ENCODE measurements at places on chromosomes 13 and 19.

- no peak for DNase-seq
Measured at GRCh38 chr13:99886706-99887105, 84.9 kb downstream of the ZIC5 start.

- DNase-seq, result peak; percentile 66
Measured at GRCh38 chr13:45417790-45418534, at the start of gene SLC25A30. Gene SLC25A30 (minus strand): TSS chr13:45418373. CDS start chr13:45411425, 6,948 bp downstream.

- no peak for DNase-seq
Measured at GRCh38 chr19:46975011-46975924, 44.4 kb upstream of the NPAS1 start.

DNA sequence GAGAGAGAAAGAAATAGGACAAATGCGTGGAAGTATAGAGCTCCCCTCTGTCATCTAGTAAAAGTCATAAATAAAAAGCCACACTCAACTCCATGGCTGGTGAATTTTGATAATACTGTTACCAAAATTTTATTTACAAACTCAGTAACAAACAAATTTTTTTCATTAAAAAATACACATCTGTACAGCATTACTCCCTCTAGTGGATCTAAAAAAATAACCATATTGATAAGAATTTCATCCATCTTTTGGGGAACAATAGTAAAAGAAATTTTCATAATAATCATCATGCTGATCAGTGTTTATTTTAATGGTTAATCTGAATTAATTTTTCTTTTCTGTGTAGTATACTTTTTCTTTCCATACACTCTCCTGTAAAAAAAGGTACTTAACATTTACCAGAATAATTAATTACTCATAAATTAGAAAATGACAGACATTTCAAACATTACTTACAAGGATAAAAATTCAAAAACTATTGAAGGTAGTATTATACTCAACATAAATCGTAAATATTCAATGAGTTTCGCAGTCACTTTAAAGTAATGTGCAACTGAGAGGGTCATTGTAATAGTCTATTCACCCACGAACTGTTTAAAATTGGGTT lies 173.5 kb upstream of the LSM14A start:
- DNase-seq, result no peak

DNA sequence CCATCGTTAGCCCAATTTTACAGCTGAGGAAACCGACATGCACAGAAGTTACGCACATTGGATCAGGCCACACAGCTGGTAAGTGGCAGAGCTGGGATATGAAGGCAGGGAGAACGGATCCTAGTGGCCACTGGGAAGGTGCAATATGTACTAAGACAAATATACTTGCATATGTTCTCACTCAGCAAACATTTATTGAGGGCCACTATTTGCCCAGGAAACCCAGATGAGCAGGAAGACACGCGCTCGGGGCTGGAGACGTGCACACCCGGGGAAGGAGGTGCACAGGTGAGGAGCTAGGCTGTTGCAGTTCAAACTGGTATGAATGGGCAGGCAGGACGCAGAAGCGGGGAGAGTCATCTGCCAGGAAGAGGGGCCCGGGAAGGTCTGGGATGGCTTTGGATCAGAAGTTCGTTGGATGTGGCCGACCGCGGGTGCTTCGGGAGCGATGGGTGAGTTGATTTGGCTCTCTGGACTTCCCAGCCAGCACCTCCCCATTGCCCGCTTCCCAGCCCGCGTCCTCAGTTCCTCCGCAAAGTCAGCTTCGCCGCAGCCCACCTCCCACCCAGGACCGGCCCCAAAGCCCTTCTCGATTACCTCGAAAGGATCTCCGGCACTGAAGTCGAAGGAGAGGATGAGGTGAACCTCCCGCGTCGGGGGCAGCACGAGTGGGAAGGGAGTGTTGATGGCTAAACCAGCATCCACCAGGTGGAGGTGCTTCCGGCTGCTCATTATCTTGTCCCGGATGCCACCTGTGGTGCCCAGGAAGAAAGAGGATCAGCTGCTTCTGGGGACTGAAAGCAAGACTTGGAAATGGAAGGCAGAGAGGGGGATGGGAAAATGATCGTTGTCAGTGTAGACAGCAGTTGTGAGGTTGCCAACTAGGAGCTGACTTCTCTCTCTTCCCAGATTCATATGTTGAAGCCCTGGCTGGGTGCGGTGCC lies 17.8 kb upstream of the CABP5 start:
- DNase-seq, result no peak

GRCh38 chr13:75299913-75300862 lies 181.8 kb downstream of the TBC1D4 start:
- DNase-seq, result no peak

- DNase-seq, result no peak
Measured at GRCh38 chr13:74003374-74003773, 130.8 kb downstream of the KLF12 start.

DNA sequence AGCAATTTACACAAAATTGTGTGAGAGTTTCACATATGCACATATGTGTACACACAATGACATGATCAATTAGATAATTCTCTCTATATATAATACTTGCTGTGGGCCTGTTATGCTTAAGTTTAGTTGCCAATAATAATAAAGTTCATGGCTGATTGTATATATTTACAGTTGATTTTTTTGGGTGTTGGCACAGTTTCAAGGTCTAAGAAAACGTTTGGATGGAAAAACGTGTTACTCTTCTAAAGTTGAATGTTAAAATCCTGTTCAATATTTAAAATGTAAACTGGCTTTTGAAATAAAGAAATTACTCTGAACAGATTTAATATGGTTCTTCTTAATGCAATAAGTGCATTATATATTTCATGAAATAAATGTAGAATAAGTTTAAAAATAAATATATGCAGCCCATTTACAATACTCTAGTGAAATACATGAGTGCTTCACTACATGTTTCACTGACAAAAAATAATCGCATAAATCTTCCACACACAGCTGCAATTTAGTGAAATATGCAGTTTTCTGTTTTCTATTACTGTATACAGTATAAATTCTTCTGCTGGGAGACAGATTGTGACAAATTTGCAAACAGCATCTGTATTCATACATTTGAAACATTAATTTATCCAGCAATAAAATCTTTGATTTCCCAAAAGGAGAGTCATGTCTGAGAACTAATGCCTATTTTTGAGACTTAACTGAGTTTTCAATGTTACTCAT lies 586.9 kb upstream of the KLHL1 start:
- no peak for DNase-seq

- peak; percentile 7 for DNase-seq
Measured at GRCh38 chr19:56476651-56477428, at the start of gene ZNF667. Gene ZNF667 (minus strand): TSS chr19:56477345. CDS start chr19:56462370, 14,975 bp downstream.

GRCh38 chr19:10268071-10268470 lies 2.8 kb upstream of the ICAM1 start:
- no peak for DNase-seq

DNA sequence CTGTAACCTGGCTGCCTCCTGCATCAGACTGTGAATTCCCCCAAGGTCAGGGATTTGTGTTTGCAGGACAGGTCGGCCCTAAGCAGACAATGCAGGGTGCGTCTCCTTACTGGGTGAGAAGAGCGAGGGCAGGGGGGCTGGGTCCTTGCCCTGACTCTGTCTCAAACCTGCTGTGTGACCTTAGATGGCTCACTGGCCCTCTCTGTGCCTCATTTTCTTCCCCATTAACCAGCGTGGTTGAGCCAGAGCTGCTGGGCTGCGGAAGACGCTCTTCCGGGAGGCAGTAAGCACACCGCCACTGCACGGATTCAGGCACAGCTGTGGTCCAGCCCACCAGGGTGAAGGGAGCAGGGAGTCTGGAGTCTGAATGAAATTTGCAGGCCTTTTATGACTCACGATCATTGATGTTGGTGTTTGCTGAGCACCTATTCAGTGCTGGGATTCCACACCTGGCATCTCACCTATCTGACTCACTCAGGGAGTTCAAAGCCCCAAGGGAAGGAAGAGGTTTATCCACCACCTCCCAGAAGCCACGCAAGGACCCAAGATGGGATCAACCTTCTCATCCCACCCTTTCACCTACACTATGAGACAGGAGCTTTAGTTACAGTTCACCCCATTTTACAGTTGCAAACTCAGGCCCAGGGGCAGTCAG lies 2.5 kb downstream of the AKT1S1 start:
- DNase-seq, result no peak

DNA sequence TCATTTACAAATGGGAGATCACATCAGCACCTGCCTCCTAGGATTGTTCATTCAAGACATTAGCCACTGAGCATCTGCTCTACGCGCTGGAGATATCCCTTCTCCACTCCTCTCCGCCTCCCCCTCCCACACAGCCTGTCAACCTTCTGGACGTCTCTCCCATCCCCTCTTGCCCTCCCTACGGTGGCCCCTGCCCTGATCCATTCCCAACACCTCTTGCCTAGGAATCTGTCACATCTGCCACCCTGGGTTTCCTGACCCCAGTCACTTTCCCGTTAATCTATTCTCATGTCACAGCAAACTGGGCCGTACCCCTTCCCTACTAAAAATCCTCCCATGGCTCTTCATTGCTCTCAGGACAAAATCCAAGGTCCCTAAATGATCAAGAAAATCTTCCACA lies 10.3 kb downstream of the DYRK1B start:
- no peak for DNase-seq

DNA sequence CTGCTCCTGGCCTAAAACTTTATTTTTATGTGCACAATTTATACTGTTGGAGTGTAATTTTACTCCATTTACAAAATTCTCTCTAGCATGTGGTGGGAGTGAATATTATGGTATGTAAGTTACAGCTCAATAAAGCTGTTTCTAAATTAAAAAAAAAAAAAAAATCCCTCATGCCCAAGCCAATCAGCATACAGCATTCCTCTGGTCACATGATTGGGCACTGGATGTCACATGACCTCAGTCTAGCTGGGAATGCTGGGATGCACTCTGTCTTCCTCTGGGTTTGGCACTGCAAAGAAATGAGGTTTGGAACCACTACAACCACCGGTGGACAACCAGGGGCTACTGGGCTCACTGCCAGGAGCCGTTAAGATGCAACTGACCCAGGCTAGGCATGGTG lies 67.6 kb downstream of the ZNF557 start:
- no peak for DNase-seq

- DNase-seq, result no peak
Measured at GRCh38 chr13:65093357-65093756, 2136.8 kb downstream of the PCDH9 start.

DNA sequence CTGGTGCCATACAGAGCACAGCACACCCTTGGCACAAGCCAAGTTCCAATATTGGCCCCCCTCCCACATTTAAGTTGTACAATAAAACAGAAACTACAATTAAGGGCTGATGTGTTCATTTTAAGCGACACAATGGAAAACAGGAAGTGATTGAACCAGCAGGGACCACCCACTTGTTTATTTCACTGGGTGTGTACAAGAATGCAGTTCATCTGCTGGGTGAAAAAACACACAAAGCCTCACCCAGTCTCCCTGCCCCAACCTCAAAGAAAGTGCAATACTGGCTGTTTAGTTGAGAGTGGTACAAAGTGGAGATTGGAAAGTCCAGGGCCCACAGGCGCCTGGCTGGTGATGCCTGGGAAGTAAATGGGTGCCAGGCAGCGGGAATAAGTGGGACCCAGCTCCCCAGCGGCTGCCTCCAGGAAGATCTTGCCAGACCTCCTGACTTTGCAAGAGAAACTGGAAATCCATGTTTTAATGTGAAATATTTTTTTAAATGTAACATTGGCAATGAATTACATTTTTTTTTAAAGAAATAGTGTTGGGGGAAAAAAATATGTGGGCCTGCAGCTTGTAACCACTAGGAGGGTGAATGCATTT lies 322.1 kb downstream of the ZNF536 start:
- DNase-seq, result no peak

GRCh38 chr13:21164631-21165030 lies 11.7 kb downstream of the SKA3 start:
- no peak for DNase-seq

- no peak for DNase-seq
Measured at GRCh38 chr19:32337084-32337808, 8.2 kb upstream of the ZNF507 start.

DNA sequence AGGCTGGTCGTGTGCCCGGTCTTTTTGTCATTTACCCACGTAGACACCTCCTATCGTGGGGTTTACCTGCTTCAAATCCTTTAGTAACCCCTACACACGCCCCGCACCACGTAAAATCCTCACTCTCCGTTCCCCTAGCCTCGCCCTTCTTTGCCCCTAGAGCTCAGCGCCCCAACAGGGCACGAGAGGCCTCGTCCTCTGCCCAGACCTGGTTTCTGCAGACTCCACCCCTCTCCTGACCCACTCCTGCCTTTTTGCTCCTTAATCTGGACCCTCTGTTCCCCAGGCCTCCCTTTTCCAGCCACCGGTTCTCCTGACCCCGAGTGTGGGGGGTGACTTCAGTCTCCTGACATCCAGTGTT lies 412 bp downstream of the ZNF528 start:
- DNase-seq, result no peak

- no peak for DNase-seq
Measured at GRCh38 chr13:43006893-43007631, 15.0 kb upstream of the EPSTI1 start.

DNA sequence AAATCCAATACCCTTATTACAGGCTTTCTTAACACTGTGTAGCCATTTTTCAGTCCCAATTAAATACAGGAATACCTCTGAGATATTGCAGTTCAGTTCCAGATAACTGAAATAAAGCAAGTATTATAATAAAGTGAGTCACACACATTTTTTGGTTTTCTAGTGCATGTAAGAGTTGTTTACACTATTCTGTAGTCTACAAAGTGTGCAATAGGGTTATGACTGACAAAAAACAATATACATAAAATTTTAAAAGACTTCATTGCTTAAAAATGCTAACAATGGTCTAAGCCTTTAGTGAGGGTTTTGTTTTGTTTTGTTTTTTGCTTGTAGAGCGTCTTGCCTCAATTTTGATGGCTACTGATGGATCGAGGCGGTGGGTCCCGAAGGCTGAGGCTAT lies 434.4 kb upstream of the NBEA start:
- no peak for DNase-seq

DNA sequence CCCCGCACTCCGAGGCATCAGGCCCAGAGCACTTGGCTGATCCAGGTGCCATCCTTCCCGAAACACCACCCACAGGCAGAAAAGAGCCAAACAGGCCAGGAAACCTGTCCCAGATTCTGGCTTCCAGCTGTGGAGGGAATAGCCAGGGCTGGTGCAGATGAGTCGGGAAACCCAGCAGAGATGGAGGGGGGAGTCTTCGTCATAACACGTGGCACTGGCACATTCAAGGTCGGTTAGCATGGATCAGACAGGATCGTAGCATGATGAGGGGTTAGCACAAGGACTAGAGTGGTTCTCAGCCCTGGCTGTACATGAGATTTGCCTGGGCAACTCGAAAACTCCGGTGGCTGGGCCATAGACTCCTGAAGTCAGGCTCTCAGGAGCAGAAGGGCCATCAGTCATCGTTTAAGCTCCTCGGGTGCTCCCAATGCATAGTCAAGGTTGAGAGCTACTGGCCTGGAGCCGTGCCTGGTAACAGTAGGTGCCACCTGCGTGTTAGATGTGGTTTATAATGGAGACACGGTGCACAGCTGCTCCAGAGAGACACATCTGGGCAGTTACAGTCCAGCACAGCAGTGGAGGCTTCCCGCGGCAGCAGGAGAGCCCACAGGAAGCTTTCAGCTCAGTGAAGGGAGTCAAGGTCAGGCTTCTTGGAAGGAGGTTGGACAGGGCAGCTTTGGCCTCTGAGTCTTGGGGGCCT lies 6.3 kb downstream of the CYTH2 start:
- DNase-seq, result no peak

DNA sequence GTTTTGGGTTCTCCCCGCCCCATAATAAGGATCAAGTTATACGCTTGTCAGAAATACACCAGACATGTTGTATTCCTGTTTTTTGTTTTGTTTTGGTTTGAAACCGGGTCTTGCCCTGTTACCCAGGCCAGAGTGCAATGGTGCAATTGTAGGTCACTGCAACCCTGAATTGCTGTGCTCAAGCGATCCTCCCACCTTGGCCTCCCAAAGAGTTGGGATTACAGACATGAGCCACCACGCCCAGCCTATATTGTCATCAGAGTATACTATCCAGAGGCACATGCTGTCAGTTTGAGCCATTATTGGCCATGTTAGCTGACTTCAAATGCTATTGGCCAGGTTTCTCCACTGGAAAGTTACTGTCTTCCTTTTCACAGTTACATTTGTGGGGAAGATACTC lies 9.8 kb downstream of the SAFB start:
- DNase-seq, result no peak
